ENCODE measurements at places on chromosomes 2 and 18. TPM values are rescaled to one million over a fixed set of nuclear protein-coding genes. Genes with fewer than 3 reads are reported as not detected.

The MCFD2 gene
- polyA plus RNA-seq: 43.3 TPM

The MAL gene
- 0.41 TPM for polyA plus RNA-seq

The FIGN gene
- not detected for polyA plus RNA-seq

The GKN1 gene
- not detected for polyA plus RNA-seq

The SLC39A10 gene
- 14.8 TPM for polyA plus RNA-seq

The EGR4 gene
- not detected for polyA plus RNA-seq

Measured in naive B cell (primary cell).